ENCODE measurements at places on chromosomes 2 and 18. TPM values are rescaled to one million over a fixed set of nuclear protein-coding genes. Genes with fewer than 3 reads are reported as not detected.

DNA sequence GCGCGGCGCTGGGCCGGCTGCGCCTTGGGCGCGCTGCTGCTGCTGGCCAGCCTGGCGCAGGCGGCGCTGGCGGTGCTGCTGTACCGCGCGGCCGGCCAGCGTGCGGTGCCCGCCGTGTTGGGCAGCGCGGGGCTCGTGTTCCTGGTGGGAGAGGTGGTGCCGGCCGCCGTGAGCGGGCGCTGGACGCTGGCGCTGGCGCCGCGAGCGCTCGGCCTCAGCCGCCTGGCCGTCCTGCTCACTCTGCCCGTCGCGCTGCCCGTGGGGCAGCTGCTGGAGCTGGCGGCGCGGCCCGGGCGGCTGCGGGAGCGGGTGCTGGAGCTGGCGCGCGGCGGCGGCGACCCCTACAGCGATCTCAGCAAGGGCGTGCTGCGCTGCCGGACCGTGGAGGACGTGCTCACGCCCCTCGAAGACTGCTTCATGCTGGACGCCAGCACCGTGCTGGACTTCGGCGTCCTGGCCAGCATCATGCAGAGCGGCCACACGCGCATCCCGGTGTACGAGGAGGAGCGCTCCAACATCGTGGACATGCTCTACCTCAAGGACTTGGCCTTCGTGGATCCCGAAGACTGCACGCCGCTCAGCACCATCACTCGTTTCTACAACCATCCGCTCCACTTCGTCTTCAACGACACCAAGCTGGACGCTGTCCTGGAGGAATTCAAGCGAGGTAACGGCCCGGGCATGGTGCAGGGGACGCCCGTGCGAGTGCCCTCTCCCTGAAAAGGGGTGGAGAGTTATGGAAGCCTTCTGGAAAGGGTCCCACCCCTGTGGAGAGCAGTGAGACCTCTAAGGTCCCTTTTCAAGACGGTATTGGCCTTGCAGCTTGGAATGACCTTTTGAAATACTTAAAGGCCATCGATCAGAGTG is 1.0 kb downstream of the CNNM3 start:
- DNase-seq: no peak

The RALBP1 gene
- polyA plus RNA-seq: 72.7 TPM

DNA sequence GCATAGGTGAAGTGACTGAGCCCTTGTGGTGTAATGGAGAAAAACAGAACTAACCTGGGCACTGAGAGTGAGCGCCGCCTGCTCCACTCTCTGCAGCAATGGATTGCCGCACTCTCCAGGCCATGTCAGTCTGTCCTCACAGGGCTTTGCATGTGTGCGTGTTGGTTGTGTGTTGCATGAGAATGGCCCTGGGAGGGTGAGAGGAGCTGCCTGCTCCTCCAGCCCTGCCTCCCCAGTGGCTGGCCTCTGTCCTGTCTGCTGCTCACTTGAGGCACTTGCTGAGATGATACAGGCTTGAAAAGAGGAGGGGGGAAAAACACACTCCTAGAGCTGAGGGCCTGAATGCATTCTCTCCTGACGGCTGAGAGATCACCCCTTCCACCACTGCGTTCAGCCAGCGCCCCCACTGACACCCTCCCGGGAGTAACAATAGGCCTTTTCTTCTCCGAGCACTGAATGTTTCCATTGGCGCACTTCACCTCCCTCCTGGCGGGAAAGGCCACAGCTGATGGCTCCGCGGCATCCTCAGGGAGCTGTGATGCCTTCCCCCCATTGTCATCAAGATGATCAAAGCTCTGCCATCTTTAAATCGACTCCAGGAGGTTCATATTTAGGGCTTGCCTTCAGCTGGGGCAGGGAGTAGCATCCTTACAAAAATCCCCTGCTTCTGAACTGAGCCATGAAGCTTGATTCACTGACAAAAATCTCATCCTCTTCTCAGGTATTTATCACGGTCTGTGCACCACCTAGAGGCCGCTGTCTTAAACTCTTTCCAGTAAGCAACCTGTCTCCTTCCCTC is 49.9 kb upstream of the DAPL1 start:
- DNase-seq: peak; percentile 57

GRCh38 chr2:73979686-73980085 is 5.0 kb upstream of the TET3 start:
- no peak for DNase-seq

The STEAP3 gene
- 1.3 TPM for polyA plus RNA-seq

DNA sequence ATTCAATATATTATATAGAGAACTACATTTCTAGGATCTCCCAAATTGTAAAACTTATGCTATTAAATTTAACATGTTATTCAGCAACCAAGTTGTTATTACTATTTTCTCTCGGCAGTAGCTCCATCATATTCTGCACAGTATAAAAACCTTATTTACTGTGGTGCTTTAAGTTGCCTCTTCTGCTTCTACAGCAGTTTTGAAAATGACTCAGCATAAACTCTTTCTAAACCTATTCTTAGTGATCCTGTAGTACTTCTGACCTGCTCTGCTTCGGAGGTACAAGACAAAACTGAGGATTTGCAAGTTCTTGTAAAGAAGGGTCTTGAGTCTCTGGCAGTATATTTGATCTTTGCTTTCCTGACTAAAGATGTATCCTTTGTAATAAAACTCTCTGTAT is 567.2 kb downstream of the TMX3 start:
- no peak for DNase-seq

DNA sequence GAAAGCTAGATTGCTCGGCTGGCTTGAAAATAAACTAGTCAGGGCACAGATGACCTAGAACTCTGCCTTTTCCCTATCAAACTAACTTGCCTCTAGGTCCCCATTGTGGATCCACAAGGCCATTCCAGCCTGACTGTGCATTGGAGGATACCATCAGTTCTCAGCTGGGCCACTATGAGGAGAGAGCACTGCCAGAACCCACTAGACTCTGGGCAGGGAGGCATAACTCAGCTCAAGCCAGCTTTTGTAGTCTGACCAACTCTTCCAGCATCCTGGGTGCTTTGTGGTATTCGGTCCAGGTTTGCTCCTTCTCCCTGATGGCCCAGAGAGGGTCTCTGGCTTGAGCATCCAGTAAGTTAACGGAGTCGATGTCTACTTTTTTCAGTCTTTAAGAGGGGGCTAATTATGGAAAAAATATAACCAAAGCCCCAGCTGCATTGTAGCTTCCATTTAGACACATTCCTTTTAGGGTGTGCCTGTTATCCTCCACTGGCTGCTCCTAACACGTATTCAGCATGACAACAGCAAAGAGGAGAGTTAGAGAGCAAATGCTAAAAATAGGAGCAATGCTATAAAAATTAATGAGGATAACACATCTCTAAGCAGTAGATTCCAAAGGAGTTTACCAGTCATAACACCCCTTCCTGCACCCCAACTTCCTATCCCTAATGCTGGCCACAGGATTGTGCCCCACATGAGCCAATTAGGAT is 15.2 kb downstream of the GKN2 start:
- no peak for DNase-seq

DNA sequence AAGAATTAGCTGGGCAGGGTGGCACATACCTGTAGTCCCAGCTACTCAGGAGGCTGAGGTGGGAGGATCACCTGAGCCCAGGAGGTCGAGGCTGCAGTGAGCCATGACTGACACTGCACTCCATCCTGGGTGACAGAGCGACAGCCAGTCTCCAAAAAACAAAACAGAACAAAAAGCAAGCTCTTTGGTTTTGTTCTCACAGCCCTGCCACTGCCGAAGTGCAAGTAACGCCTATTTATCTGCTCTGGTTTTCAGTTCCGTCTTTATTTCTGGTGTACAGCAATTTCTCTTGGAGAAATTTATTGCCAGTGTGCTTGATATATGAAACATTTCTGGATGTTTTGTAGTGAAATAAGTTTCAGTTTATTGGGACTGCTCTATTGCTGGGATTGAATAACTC is 61.9 kb downstream of the RAB10 start:
- DNase-seq: no peak

DNA sequence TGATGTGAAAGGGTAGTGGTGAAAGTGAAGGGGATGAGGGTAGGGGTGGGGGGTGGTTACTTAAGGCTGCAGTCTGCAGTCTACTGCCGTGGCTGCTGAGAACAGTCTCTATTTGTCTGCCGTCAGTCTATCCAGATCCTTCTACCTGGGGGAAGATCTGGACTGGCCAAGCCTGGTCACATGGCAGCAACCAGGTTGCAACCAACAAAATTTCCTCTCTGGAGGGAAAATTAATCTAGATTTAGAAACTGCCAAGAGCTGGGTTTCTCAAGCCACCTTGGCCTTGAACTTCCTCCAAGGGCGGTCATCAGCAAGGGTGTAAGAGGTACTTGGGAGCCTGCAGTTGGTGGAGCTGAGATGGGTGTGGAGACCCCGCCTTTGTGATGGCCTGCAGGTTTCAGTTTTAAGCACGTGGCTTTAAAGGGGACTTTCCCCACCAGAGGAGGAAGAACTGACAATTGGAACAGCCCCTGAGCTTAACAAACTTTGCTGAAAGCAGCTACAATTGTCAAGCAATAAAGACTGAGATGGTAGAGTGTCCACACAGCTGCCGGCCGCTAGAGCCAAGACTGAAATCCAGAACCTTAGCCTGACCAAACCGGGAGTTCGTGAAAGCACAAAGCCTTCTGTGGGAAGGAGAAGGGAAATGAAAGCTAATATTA is 31.4 kb upstream of the KCMF1 start:
- DNase-seq: no peak

The MARCHF4 gene
- polyA plus RNA-seq: 0.06 TPM

The COL3A1 gene
- polyA plus RNA-seq: 939 TPM
